Right lobe of liver (tissue), 6 donors: ENCODE measurements at places on chromosomes 5 and 9. TPM values are rescaled to one million over a fixed set of nuclear protein-coding genes. Genes with fewer than 3 reads are reported as not detected.

GRCh38 chr5:111262153-111262552 is 38.0 kb downstream of the CAMK4 start:
- DNase-seq: no peak
- no peaks in the 10 kb centered on the region for H3K36me3 ChIP-seq
- H3K4me3 ChIP-seq: no peak overlapping the region

DNA sequence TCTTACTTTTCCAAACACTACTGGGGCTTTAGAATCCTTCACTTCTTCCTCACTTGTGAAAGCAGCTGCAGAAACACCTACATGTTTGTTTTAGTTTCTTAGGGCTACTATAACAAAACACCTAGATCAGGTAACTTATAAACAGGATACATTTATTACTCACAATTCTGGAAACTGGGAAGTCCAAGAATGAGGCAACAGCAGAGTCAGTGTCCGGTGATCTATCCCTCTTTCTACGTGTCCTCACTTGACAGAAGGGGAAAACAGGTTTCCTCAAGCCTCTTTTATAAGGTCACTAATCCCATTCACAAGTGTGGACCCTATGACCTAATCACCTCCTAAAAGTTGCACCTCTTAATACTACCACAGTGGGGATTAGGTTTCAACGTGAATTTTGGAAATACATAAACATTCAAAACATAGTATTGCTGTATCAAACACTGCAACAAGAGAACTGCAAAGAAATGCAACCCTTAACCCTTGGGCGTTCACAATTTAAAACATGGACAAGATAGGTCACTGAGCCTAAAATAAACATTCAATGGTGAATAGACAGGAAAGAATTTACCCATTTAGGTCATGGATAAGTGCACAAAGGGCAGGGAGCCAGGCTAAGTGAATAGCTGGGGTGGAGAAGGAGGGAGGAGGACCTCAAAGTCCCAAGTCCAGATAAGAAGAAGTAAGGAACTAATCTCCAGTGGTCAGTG is 104.3 kb downstream of the PIK3R1 start:
- H3K27ac ChIP-seq: no peak overlapping the region
- H3K36me3 ChIP-seq: no peaks in the 10 kb centered on the region
- H3K27me3 ChIP-seq: no peaks in the 10 kb centered on the region
- no peaks in the 10 kb centered on the region for H3K4me1 ChIP-seq
- DNase-seq: no peak
- H3K4me3 ChIP-seq: no peak overlapping the region

- no peak overlapping the region for H3K27ac ChIP-seq
- H3K4me1 ChIP-seq: no peaks in the 10 kb centered on the region
- no peaks in the 10 kb centered on the region for H3K27me3 ChIP-seq
- H3K4me3 ChIP-seq: no peak overlapping the region
- no peaks in the 10 kb centered on the region for H3K36me3 ChIP-seq
- no peak for DNase-seq
These were observed 373.4 kb downstream of the IRX2 start for GRCh38 chr5:2378108-2378507.

DNA sequence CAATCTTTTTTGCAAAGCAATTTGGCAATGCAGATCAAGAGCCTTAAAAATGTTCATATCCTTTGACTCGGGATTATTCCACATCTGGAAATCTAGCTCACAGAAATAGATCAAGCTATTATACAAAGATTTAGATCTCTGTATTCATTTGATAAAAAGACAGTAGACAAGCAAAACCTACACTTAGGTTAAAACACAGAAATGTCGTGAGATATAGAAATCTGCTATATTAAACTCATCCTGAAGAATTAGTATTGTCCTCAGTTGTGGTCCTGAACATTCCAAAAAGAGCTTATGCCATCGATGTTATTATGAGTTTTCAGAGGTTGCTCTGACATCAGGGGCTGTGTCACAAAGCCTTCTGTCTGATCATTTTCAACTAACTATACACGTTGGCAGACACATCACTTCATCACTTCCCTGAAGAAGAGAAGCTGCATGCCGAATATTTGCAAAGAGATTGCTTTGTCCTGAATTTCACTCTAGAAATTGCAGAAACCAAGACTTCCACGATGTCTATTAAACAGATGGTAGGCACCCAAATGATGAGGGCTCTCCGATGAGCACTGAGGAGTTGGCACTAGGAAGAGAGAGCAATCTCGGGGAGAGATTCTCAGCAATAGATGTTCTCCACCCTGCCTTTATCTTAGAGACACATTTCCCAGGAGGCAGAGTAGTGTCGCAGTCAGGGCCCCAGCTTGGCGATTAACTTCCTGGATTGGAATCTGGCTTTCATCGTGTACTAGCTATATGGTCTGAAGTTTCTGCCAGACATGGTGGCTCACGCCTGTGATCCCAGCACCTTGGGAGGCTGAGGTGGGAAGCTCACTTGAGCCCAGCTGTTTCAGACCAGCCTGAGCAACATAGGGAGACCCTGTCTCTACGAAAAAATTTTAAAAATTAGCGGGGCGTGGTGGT is 1.9 kb upstream of the UBTD2 start:
- no peak for DNase-seq
- no peaks in the 10 kb centered on the region for H3K27me3 ChIP-seq
- H3K27ac ChIP-seq: no peak overlapping the region

DNA sequence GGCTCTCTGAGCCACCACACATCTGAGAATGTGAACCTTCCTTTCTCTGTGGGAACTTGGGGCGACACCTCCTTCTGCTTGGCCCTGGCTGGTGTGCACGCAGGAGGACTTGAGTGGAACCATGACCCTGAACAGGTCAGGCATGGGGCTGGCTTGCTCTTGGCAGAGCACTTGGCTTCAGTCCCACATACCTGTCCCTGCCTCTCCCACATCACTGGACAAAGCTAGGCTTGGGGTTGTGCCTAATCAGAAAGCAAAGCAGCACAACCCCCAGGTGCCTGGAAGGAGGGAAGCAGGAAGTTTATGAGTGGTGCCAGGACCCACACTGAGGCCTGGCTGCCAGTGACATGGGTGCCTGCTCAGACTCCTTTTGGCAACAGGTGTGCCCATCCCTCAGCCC is 13.2 kb downstream of the GADD45G start:
- H3K4me1 ChIP-seq: no peaks in the 10 kb centered on the region
- peak overlapping the region; percentile 34 for H3K27ac ChIP-seq
- H3K27me3 ChIP-seq: no peaks in the 10 kb centered on the region
- H3K4me3 ChIP-seq: no peak overlapping the region

Gene ESM1
- 0.24 TPM for total RNA-seq
